Mesangial cell (primary cell): ENCODE measurements at places on chromosomes 16 and 17. TPM values are rescaled to one million over a fixed set of nuclear protein-coding genes. Genes with fewer than 3 reads are reported as not detected.

The PRRT2 gene
- total RNA-seq: 0.25 and 0.98 TPM in 2 replicates

The FBXW10B gene
- total RNA-seq: not detected in 2 replicates

The C17orf107 gene
- total RNA-seq: 1.8 and 8.4 TPM in 2 replicates

The FOXJ1 gene
- 0.81 and 5.8 TPM in 2 replicates for total RNA-seq

The OMG gene
- total RNA-seq: not detected in 2 replicates

The KRT14 gene
- not detected in 2 replicates for total RNA-seq

The CCDC43 gene
- 9.8 and 14.8 TPM in 2 replicates for total RNA-seq

The GPRC5B gene
- total RNA-seq: 7.7 and 19.8 TPM in 2 replicates
